DMS 273 treated with DMSO at 0.1 percent for 48 hours (cell line): ENCODE measurements at places on chromosomes 1 and 21.

DNA sequence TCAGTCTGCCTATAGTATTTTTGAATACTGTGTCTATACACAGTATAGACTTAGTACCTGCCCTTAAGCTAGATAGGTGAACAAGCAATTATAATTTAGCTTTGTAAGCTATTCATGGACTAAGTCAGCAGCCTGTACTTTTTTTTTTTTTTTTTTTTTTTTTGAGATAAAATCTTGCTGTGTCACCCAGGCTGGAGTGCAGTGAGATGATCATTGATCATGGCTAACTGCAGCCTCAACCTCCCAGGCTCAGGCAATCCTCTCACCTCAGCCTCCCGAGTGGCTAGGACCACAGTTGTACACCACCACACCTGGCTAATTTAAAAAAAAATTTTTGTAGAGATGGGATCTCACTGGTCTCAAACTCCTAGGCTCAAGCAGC is 17.3 kb downstream of the ITSN1 start:
- no peak for DNase-seq

GRCh38 chr1:42168763-42169162 is 4.2 kb upstream of the GUCA2A start:
- DNase-seq = peak; percentile 43

DNA sequence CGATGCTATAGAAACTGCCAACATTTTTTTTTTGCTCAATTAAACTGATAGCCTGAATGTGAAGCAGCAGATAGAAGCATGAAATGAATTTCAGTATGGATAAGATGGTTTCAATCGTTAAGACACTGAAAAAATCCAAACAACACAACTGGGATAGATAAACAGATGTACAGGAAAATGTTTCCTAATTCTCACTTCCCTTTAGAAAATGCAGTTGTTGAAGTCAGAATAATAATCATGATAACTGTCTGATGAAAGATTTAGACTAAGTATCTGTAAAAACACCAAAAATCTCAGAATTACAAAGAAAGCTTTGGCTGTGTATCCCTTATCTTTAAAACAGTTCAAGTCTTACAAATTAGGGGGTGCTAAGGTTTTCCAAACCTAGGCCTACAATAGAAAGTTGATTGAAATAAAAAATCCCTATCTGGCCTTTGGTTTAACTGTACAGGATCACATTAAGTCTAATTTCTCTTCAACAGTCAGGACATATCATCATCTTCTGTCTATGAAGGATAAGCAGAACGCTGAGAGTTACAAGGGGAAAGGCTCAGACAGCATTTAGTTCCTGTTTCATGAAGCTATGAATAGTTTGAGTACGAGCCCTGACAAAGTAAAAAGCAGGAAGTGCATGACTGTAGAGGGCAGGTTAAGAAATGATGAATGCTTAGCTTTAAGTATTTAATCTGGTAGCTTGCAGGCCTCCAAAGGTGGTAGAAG is 203.2 kb downstream of the APP start:
- no peak for DNase-seq

DNA sequence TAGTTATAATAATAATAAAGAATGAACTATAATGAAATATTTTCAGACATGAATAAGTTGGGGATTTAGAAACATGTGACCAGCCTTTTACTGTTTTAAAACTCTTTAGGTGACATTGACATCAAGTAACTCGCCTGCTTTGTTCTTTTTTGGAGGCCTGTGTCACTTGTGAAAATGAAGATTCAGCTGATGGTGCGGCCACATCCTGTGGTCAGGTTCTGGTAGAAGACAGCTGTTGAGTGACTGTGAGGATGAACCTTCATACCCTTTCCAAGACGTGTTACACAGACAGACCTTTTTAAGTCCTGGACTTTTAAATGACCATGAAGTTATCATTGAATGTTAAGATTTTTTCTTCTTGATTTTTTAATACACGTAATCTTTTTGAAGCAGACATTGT is 10.3 kb downstream of the UTS2 start:
- no peak for DNase-seq

DNA sequence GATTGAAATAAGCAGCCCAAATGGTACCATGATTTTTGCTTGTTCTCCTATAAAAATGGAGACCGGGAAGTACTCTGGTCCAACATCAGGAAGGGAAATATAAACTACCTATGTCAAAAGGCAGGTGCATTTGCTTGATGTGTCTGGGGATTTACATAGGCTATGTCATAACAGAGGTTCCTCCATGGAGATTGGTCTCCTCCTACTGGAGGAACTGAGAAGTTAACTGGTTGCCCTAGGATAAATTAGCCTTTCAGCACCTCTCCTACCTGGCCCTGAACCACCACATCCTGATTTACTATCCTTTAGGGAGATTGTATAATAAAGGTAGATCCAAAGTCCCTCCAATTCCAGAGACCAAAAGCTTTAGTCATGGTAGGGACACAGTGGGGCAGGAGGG is 1109.3 kb upstream of the B3GALT2 start:
- no peak for DNase-seq

- DNase-seq = no peak
Observed at GRCh38 chr1:231194476-231194842, 32.6 kb downstream of the TRIM67 start.

DNA sequence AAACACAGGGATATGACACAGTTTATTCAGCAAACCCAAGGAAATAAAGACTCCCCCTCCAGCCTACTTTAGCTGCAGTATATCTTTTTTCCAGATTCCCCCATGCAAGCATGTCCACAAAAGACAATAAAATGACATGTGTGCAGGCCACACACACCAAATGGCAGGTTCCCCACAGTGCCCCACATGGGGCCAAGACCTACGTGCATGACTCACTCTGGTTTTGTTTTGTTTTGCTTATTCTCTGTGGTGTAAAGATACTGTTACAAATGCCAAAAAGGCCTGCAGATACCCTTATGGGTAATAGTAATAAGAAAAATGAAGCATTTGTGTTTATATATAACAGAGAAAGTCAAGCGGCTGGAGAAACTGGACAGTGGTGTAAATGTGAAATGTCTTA is 71.6 kb downstream of the RD3 start:
- peak; percentile 11 for DNase-seq

DNA sequence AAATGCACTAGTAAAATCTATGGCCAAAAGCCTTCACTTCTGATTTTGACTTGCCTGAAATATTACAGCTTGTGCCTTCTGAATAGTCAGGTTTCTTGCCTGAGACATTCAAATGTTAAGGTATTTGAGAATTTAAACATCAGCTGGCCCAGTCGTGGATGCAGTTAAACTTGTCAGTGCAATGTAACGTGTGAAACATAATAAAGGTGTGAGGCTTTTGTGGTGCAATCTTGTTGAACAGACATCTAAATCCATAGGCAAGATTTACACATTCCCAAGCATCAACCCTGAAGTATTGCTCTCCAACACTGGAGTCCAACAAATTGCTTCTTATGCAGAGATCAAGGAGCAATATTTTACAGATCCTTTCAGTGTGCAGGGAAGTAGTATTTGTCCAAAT is 4.4 kb downstream of the CCN1 start:
- no peak for DNase-seq

DNA sequence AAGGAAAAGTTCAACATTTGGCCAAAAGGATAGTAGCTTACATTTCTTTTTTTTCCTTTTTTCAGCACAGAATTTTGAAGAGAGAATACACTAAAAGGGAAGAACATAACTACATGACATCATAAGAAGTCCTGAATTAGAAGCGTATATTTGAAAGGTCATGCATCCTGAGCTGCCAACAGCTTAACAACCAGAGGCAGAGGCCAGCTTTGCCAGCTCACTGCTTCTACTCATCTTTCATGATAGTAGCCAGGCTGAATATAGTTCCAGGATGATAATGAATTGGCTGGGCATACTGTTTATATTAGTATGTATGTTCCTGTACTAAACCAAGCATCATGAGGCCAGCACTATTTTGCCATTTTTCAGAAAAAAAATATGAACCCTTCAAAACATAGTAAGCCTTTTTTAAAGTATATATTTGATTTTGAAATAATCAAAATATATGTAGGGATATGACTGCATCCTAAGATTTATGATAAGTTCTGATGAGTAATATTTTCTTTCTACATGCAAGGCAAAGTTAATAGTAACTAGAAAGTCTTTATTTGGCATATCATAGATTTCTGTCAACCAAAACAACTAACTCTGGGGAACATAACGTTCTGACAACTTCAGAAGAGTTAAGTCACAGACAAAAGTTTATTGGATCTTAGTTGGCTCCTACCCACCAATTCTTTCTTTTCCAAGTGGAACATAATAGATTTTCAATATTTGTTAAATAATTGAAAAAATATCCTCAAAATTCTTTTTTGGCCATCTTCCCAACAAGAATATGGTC is 123.2 kb downstream of the DPYD start:
- no peak for DNase-seq

GRCh38 chr21:46347791-46348381 is 23.9 kb downstream of the PCNT start:
- no peak for DNase-seq

DNA sequence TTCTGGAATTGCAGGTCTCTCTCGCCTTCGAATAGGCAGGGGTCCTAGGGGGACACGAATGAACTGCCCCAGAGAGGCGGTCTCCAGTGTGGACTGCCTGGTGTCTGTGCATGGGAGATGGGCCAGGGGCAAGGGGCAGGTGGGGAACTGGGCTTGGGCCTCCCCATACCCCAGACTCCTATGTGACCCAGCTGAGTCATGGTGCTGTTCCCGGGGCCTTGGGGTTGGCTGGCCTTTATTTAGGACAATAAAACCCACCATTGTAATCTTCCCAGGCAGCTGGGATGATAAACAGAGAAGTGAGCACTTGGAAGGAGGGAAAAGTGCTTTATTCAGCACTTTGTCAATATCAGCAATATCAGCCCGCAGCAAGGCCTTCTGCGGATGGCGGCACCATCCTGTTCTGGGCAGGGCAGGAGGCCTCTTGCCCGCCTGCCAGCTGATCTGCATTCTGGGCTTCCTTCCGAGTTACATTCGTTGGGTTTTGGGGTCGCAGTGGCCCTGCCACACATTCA is 209.0 kb upstream of the TMEM51 start:
- no peak for DNase-seq

GRCh38 chr1:42305639-42306038 is 29.4 kb downstream of the FOXJ3 start:
- no peak for DNase-seq

- no peak for DNase-seq
Observed at GRCh38 chr1:239221656-239222055, 164.7 kb upstream of the CHRM3 start.

DNA sequence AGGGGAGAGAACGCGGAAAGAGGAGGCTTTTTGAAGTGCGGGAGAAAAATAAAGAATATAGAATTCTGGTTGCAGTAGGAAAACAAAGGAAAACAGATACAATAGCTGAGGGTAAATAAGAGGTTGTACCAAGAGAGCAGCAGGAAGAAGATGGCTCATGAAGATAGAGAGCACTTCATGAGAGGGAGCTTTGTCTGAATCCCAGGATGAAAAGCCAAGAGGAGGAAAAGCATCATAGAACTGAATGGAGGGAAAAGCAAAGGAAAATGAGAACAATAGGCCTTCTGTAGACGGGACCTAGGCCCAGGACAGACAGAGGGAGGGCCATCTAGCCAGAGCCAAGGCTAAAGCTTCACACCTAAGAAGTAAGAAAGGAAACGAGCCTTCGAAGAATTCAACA is 49.5 kb downstream of the ATP6V1G3 start:
- DNase-seq = no peak

GRCh38 chr1:153960206-153960605 is 1.8 kb upstream of the CRTC2 start:
- no peak for DNase-seq

GRCh38 chr1:196180847-196181593 is 427.2 kb downstream of the KCNT2 start:
- no peak for DNase-seq

DNA sequence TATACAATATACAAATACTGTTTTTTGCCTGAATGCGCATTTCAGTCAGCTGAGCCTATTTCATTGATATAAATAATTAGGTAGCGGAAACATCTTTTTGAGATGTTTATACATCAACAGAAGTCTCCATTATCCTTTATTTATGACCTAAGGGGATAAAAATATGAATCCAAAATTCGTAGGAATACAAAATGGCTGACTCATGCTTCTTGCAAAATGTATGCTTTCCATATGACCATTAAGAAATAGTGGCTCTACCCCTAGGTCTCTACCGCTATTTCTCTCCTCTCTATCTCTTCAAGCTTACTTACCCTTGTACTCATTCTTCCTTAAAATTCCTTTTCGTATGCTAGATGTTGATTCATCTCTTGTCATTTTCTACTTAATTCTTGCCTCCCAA is 338.4 kb upstream of the TMPRSS15 start:
- DNase-seq = no peak

GRCh38 chr1:200437556-200438203 is 27.8 kb upstream of the ZNF281 start:
- DNase-seq = no peak

- no peak for DNase-seq
Observed at GRCh38 chr1:26014179-26014578, 7.4 kb upstream of the EXTL1 start.

DNA sequence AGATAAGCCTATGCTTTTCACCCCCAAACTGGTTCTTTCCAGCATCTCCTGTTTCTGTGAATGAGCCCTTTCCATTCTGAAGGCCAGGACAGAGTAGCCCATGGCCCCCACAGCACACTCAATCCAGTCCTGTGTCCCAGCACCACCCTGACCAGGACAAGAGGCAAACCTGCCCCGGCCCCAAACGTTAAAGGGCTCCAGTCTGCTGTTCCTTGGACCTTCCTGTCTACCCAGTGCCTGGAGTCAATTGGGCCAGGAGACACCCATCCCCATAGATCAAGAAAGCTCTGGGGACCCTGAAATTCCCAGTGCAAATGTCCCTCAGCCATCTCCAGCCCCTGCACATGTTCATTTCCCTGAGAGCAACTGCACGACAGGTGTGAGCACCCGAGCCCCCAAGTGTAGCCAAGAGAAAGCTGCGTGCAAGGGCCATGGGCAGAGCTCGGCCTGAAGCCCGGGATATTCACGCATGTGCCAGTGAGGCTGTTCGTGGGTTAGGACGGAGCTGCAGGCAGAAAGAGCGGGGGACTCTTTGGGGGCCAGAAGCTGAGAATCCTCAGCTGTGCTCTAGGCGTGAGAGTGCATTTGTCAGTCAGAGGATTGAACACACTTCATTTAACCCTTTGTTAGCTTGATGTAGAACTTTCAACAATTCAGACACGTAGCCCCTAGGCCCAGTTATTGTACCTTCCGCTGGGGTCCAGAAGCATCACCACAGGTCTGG is 4.2 kb upstream of the RIPK4 start:
- DNase-seq = no peak

DNA sequence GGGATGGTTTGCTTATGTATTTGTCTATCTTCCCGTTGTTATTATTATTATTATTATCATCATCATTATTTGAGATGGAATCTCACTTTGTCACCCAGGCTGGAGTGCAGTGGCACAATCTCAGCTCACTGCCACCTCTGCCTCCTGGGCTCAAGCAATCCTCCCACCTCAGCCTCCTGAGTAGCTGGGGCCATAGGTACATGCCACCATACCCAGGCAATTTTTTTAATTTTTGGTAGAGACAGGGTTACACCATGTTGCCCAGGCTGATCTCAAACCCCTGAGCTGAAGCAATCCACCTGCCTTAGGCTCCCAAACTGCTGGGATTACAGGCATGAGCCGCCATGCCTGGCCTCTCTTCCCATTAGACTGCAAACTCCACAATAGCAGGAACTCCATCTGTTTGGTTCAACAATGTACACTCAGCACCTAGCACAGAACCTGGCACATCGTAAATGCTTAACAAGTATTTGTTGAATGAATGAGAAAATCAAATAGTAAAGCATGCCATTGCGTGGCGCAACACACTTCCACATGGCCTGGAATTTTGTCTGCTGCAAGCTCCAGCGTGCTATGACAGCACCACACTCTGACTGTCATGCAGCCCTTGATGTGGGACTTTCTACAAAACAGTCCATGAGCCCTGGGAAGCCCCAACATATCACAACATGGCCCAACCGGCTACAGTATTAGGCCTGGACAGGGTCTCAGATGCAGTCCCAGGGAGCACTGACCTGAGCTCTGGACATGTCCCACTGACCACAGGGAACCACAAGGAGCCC is 3.8 kb upstream of the TINAGL1 start:
- no peak for DNase-seq
